DMS79 treated with DMSO at 0.1 percent for 48 hours (cell line): ENCODE measurements at places on chromosomes 5 and 9.

GRCh38 chr9:111360881-111361280, 30.9 kb upstream of the OR2K2 start:
- DNase-seq = no peak

- no peak for DNase-seq
Observed at GRCh38 chr5:24855485-24855884, 210.7 kb upstream of the CDH10 start.

DNA sequence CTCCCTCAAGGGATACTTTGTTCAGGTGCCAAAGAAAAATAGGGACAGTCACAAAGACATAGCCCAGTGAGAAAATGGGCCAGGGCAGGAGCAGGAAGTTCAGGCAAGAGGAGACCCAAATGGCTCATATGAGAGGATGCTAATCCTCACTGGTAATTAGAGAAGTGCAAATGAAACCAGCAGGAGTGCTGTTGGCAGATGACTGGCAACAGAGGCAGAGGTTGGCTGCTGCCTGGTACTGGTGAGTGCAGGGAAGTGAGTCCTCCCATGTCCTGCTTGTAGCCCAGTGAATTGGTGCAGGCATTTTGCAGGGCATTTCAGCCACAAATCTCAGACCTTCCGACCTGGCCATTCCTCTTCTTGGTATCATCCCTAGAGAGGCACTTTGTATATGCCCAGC, 23.5 kb downstream of the ODF2 start:
- DNase-seq = no peak

DNA sequence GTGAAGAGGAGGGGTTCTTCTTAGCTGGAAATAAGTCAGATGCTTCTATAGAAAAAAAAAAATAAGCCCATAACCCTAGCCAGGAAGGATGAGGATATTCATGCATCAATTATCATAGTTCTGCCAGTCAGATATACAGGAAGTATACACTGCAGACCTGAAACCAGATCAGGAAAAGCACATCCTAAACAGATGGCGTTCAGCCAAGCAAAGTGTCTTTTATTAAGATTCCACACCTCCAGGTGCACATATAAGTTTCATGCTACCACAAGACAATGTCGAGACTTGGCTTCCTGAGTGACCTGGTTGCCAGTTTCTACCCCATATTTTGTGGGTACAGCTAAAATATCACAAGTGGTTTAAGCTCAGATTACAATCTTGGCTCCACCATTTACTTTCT, 108.3 kb downstream of the CETN3 start:
- DNase-seq = no peak

- no peak for DNase-seq
Observed at GRCh38 chr5:180052211-180052818, 19.2 kb downstream of the RNF130 start.

- no peak for DNase-seq
Observed at GRCh38 chr9:98231770-98232478, 23.5 kb downstream of the TBC1D2 start.

DNA sequence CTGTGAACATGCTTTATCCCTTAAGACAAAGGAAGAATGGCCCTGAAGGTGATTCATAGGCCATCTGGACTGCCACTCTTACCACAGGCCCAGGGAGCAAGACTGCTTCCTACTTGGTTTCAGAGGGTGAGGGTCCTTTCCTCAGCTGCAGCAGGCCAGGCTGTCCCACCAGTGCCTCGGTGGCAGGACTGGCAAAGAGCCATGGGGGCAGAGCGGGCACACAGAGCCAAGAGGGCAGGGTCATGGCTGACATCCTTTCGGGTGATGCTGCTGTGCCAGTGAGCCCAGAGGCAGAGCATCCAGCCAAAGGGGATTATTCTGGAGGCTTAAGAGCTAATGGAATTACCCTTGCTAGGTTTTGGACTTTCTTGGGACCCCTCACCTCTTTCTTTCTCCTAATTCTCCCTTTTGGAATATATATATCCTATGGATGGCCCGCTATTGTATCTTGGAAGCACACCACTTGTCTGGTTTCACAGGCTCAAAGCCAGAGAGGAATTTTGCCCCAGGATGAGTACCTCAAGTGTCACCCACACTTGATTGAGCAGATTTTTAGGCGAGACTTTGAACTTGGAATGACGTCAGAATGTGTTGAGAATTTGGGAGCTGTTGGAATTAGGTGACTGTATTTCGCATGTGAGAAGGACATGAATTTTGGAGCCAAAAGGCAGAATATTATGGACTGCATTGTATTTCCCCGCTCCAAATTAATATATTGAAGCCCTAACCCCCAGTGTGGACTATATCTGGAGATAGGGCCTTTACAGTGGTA, 180.6 kb downstream of the BARX1 start:
- no peak for DNase-seq

GRCh38 chr5:531101-531748, 7.0 kb upstream of the SLC9A3 start:
- DNase-seq = peak; percentile 65

DNA sequence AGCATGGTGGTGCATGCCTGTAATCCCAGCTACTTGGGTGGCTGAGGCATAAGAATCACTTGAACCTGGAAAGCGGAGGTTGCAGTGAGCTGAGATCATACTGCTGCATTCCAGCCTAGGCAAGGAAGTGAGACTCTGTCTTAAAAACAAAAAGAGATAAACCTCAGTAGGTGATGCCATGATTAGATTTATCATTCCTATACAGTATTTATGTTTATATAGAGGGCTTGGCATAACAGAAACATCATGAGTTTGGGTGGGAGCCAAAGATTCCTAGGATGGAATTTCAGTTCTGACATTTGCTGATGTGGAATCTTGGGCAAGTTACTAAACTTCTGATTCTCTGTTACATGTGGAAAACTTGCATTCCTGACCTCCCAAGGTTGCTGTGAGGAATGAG, 22.3 kb downstream of the RFK start:
- no peak for DNase-seq

DNA sequence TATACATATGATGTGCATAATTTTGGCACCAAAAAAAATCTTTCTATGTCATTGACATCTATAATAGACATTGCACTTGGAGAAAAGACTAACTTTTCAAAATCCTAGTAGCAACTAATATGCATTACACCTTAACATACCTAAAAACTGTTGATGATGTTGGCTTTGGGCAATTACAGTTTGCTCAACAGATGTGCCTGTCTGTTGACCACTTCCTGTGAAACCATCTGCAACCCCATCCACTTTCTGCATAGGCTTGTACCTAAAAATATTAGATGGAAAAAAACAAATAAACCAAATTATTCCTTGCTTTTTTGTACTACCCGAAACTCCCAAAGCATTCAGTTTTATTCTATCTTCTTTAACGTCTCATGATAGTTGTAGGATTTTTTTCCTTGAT, 248.6 kb downstream of the RFX3 start:
- DNase-seq = no peak

DNA sequence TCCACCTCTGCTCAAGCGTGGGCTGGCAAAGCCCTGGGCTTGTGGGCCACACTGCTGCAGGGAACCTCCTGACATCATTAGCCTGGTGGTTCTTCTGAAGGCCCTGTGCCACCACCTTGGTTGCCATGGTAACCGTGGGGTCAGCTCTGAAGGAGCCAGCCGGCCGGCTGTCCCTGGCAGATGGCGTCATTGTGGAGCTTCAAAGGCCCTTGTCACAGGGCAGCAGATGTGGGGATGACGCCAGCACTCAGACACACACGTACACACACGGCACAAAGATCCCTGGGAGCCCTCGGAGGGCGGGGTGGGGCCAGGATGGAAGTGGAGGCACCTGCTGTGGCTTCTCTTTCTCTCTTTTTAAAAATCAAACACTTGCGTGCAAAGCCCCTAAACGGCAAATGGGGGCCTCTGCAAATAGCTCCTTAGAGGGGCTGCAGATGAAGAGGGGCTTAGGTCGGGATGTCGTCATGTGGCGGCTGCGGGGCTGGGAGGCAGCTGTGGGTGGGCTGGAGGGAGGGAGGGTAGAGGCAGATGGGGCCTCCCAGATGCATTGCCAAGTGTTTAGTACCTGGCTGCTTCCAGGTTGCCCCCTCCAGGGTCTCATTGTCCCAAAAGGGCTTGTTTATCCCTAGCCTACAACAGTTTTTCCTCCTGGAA, 19.5 kb upstream of the RPL26L1 start:
- DNase-seq = peak; percentile 16

- DNase-seq = no peak
Observed at GRCh38 chr5:158899211-158899610, 200.5 kb downstream of the EBF1 start.

DNA sequence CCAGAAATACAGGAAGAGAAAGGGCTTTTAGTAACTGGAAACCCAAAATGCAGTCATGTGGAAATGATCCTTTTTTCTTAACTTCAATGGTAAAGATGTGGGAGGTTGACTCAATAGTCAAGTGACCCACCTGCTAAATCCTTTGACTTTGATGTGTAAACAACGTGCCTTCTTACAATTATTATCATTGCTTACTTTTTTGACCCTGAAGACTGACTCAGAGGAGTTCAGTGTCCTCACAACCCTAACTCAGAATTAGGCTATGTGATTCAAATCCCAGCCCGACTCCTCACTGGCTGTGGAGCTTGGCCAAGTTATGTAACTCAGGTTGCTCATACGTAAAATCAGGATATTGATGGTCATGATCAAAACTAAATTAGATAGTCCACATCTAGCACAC, 27.9 kb downstream of the ANXA1 start:
- DNase-seq = no peak

DNA sequence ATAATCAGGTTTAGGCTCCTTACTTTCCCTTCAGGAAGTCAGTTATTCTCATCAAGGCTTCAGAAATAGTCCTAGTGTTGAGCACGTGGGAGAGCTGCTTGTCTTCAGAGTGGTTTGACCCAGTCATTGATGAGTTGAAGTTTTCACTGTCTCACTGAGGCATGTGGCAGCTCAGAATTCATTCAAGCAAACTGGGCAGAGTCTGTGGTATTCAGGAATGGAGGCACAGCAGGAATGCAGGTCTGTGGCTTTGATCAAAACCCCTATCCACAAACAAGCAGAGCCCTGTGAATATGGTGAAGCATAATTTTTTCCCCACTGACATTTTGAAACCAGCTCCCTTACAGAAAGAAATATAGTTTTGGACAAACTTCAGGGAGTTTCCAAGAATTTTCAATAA, 207.3 kb downstream of the CD180 start:
- no peak for DNase-seq

- DNase-seq = no peak
Observed at GRCh38 chr5:7181841-7182240, 214.1 kb upstream of the ADCY2 start.

- DNase-seq = no peak
Observed at GRCh38 chr5:69431424-69432303, 16.7 kb downstream of the MARVELD2 start.

GRCh38 chr9:120158221-120158620, 421.7 kb downstream of the CDK5RAP2 start:
- DNase-seq = no peak

DNA sequence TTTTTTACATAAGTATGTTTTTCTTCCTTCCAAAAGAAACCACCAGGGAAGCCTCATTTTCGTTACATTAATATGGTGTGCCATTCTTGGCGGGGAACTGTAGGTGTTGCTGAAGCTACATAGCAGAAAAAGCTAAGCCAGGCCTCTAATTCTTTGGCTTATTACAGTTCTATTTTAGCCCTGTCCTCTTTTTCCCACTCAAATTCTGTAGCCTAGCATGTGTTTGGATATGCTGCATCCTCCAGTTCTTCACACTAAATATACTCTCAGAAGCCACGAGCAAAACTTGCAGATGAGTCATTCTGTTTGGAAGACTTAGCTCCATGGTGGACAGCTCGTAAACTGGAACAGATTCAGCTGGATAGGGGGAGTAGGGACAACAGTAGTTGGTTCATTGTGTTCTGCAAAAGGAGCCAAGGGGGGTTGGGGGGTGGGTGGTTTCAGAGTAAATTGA, 369.4 kb downstream of the TMEM161B start:
- no peak for DNase-seq

- no peak for DNase-seq
Observed at GRCh38 chr9:34809504-34810186, 99.7 kb upstream of the CCL21 start.

DNA sequence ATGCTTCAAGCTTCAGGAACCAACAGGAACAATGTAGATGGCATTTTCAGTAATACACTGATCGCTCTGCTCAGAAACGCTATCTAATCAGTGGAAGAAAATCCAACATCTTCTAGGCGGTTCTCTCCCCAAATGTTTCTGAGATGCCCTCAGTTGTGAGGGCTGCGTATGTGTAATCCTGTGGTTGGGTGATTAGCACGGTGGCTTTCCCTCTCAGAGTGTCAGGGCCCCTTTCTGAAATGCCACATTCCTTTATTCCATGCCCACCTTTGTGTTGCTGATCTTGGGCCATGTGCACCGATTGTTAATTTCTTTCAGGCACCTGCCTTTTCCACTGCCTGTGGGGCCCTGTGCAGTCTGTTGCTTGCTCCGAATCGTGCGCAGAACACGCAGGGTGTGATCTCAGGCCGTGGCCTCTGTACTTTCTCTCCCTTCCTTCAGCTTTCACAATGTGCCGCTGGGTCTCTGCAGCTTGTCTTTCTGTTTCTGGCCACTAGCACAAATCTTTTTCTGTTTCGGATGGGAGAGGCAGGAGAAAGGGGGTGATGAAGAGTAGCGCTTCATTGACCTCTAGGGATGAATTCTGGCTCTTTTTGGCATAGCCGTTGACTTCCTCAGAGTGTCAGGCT, 324.0 kb downstream of the PARP8 start:
- DNase-seq = no peak

GRCh38 chr5:97167435-97167834, 15.6 kb downstream of the RIOK2 start:
- no peak for DNase-seq

DNA sequence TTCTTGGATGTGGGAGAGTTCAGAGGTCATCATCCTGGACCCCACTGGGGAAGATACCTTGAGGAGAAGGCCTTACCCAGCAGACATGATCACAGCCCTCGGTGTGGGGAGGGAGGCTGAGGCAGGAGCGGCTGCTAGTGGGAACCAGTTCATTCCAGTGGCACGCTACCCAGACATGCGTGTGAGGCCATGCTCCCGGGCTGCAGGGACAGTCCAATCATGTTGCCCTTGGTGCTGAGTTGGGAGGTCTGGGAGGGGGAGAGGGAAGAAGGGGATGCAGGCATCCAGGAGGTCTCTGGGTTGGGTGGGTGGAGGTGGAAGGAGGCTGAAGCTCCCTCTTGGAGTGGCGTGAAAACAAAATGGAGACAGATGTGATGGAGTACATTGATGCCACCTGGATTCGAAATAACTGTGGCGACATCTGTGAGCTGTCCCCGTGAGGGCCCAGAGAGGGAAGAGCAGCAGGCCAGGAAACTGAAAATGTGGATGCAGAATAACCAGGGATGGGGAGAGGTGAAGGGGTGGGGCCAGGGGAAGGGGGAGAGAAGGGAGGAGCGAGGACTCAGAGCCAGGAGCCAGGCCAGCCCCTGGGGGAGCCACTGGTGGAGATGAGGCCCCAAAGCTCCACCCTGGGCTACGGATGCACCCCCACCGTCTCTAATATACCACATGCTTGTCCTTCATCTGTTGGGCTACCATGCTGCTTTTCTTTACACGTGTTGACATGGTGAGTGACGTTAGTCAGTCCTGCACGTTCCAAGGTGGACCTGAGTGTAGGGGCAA, 16.2 kb downstream of the NDUFS6 start:
- DNase-seq = no peak
